Vagina (tissue), 2 donors: ENCODE measurements at places on chromosomes 4 and X.

DNA sequence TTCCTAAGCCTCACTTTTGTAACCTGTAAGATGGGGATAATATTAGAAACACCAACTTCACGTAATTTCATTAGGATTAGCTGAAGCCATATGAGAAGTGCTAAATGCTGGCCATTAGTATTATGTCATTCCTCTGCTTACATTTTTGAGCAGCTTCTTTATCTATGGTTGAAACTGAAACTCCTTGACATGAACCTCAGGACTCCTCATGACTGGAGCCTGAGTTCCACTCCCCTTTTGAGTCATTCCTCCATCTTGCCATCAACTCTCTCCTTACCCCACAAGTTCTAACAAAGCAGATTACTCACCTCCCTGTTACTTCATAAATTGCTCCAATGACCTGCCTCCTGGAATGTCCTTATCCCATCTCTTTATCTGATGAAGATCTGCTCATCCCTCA is 123.2 kb upstream of the KCNIP4 start:
- DNase-seq: no peak

DNA sequence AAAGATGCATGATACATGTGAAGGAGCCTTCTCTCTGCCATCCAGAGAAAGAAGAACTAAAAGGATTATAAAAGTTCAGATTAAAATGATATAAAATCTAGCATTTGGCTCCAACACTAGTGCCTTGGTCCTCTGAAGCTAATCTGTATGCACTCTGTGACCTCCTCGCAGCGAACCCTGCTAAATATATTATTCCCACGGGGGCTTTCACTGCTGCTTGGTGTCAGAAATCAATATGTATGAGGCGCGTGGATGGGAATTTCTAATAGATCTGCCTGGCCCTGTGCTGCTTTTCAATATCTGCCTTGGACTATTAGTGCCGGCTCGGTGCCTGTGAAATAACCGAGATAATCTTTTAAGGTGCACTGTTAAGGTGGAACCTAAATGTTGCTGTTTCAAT is 69.7 kb downstream of the CXXC4 start:
- DNase-seq: no peak

DNA sequence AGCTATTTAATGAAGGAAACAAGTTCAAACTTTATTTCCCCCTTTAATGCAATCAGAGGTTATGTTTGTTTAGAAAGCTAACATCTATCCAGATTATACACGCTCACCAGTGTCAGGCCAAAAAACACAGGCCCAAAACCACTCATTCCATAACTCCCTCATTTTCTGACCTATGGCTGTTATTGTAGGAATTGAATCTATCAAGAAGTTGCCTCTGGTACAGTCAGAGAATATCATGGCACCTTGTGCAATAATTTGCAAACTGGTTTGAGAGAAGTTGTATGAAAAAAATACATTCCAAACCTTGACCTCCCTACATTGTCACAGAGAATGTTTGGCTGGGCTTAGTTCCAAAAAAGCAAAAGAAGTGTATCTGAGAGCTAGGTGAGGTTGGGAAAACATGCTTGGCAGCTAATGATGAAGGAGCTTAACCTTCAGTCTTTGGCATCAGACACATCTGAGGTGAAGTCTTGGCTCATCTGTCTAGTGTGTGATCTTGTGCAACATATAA is 591.0 kb downstream of the ANKRD50 start:
- no peak for DNase-seq

- DNase-seq: no peak
Observed at GRCh38 chr4:140876615-140877364, 120.6 kb upstream of the TBC1D9 start.
